ENCODE measurements at places on chromosomes 11 and 22. TPM values are rescaled to one million over a fixed set of nuclear protein-coding genes. Genes with fewer than 3 reads are reported as not detected.

SAAL1 gene
- total RNA-seq, result 44.7 TPM

ETS1 gene
- total RNA-seq, result 168 TPM

ALDH3B2 gene
- not detected for total RNA-seq

BTBD18 gene
- not detected for total RNA-seq

NOX4 gene
- 3.1 TPM for total RNA-seq

RBMXL2 gene
- total RNA-seq, result not detected

OAF gene
- total RNA-seq, result 34.0 TPM

BIRC3 gene
- 4.0 TPM for total RNA-seq

MRPL49 gene
- total RNA-seq, result 43.3 TPM

OR2AG1 gene
- total RNA-seq, result not detected

TSPAN18 gene
- total RNA-seq, result not detected

CLNS1A gene
- total RNA-seq, result 70.2 TPM

VWCE gene
- 0.69 TPM for total RNA-seq

USP2 gene
- 0.73 TPM for total RNA-seq

PHLDB1 gene
- total RNA-seq, result 32.0 TPM

AIFM3 gene
- 1.7 TPM for total RNA-seq

APOA4 gene
- total RNA-seq, result not detected

SLCO2B1 gene
- 9.8 TPM for total RNA-seq

CHRM4 gene
- 0.46 TPM for total RNA-seq

B3GAT3 gene
- 62.2 TPM for total RNA-seq

TRIM48 gene
- not detected for total RNA-seq

CD82 gene
- 31.9 TPM for total RNA-seq

MEI1 gene
- 1.1 TPM for total RNA-seq
